ENCODE measurements at places on chromosomes 1 and 21.

DNA sequence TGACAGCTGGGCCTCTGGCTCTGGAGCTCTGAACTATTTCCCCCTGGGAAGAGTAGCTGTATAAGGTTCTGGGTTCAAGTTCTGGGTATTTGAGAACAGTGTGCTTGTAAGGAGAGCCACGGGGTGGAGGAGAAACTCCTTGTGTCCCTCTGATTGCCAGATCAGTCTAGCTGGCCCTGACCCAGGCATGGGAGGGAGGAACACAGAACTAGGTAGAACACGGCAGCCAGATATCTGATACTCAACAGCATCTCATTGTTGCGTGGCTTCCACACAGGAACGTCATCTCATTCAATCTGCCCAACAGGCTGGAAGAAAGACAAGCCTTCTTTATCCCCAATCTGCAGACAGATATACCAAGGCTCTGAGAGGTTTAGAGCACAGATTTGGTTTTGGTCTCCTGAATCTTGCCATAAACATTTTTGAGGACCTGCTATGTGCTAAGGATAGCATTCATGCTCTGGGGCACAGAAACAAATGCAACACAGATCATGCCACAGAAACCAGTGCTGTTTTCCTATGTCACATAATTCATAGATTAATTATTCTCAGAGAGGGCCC, 83.8 kb downstream of the PLXNA2 start:
- no peak for DNase-seq

GRCh38 chr1:41735631-41736260, 183.0 kb downstream of the HIVEP3 start:
- DNase-seq = no peak

DNA sequence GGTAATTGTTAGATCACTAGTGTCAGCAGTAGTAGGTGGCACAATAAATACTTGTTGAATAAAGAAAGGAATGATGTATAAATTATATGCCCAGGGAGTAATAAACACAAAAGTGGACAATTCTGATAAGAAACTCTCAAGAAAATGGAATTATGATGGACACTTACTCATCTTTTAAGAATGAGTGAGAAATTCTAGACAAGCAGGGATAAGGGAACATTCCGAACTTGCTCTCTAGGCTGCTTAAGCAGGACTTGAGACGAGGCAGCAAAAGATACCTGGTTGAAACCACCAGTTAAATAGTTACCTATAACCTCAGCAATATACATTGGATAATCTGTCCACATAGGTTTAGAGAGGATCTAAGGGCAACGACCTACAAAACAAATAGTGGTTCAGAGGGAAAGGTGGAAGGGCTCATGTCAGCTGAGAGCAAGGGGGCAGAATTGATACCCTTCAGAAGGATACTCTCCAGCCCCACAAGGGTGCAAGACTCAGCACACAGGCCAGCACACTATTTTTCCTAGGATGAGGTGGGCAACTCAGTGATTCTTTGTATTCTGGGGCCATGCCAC, 46.3 kb downstream of the XCL2 start:
- no peak for DNase-seq

GRCh38 chr1:218482683-218483082, 137.5 kb downstream of the TGFB2 start:
- DNase-seq = no peak

DNA sequence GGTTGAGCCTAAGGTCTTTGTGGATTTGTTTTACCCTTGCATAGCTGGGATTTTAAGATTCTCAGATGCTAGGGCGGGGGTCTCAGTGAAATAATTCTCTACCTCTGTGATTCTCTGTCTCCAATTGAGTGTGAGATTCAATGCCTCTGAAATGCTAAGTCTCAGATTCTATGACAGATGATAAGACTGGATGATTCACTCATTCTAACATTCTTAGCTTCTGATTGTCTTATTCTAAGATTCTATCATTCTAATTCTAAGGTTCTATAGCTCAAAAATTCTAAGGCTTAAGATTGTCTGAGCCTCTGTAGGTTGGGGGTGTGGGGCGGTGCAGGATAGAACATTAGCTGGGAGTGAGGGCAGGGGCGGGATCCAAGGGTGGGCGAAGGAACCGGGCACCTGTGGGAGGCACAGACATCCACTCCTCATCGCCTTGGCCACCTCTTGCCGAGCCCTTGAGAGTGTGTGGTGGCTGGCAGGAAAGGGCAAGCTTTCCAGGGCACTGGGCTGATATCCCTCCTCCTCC, 29.5 kb downstream of the ADGRB2 start:
- no peak for DNase-seq

DNA sequence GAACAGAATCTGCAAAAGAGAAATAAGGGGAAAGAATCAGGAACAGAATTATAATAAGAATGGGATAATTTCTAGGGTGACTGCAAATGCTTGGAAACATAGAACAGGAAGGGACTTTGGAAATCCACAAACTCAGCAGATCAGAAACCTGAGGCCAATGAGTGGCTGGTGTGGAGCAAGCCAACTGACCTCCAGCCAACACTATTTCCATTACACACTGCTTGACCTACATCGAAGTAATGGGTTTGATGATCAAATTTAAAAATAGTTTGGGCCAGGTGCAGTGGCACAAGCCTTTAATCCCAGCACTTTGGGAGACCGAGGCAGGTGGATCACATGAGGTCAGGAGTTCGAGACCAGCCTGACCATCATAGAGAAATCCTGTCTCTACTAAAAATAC, 284.9 kb downstream of the GRIK1 start:
- no peak for DNase-seq

DNA sequence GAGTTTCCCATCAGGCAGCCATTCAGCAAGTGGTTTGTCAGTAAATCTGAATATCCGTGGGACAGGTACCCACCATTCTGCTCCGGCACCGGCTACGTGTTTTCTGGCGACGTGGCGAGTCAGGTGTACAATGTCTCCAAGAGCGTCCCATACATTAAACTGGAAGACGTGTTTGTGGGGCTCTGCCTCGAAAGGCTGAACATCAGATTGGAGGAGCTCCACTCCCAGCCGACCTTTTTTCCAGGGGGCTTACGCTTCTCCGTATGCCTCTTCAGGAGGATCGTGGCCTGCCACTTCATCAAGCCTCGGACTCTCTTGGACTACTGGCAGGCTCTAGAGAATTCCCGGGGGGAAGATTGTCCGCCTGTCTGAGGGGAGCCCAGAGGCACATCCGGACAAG, 48.4 kb downstream of the B3GALT5 start:
- no peak for DNase-seq

DNA sequence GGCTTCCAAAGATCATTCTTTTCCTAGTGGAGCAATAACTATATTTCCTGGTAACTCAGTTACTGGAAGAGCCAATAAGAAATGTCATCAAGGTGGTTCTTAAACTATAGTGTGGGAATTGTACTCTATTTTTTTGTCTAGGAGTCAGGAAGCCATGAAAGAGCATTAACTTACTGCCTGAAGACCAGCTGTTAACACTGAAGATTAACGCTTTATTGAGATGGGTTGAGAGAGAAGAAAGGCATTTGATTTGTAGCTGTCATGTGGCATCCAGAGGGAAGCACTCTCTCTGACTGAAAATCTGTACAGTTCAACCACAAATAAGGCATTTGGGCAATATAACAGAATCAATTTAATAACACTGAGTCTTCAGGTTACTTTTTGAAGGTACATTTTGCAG, 76.0 kb downstream of the DNM3 start:
- no peak for DNase-seq

DNA sequence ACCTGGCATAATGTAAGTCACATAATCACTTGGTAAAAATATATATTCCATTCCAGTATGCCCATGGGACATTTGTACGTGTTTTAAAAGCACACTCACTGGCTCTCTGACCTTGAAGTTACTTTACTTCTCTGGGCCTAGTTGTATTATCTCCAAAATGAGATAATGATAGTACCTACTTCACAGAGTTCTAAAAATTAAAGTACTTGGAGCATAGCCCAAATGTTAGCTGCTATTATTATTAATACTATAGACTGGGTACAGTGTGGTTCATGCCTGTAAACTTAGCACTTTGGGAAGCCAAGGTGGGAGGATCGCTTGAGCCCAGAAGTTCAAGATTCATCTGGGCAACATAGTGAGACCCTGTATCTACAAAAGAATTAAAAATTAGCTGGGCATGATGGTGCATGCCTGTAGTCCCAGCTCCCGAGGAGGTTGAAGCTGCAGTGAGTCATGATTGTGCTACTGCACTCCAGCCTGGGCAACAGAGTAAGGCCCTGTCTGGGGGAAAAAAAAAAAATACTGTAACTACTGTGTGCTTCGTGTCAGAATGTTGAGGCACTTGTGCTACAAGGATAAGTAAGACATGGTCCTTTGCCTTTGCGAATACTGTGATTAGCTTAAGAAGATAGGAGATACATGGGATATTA, 45.7 kb downstream of the TDRD5 start:
- DNase-seq = no peak

GRCh38 chr1:227372726-227373130, 54.4 kb upstream of the CDC42BPA start:
- peak; percentile 67 for DNase-seq

- DNase-seq = no peak
Observed at GRCh38 chr1:27668121-27668807, 3.7 kb downstream of the IFI6 start.

GRCh38 chr1:80450711-80451110, 1350.0 kb upstream of the ADGRL2 start:
- no peak for DNase-seq

DNA sequence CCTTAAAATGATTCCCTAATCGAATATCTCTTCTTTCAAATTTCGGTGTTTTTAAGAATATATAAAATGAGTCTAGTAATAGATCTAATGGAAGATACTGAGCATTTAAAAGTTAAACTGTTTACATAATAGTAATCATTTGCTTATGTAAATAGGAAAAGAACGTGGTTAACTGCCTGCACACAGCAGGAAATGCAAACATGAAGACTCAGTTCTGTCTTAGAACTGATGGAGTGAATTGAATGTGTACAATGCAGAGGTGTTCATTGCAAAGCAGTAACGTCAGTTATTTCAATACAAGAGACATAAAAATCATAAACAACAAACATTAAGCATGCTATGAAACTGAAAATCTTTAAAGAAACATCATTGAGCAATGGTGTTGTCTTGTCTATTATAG, 359.4 kb upstream of the ADAMTS5 start:
- DNase-seq = no peak

- no peak for DNase-seq
Observed at GRCh38 chr1:245803666-245804037, 648.9 kb downstream of the KIF26B start.

DNA sequence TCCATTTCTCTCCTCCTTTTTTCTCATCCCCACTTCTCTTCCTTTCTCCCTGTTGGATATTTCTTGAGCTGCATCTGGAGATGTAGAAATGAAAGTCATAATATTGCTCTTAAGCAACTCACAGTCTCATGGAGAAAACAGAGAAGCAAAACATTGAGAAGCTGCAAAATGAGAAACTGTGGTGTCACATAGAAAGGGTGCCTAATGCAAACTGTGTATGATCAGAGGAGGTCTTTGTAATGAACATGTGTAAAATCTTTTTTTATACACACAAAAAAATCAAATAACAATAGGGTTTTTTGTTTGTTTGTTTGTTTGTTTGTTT, 11.8 kb upstream of the SLAMF7 start:
- no peak for DNase-seq

DNA sequence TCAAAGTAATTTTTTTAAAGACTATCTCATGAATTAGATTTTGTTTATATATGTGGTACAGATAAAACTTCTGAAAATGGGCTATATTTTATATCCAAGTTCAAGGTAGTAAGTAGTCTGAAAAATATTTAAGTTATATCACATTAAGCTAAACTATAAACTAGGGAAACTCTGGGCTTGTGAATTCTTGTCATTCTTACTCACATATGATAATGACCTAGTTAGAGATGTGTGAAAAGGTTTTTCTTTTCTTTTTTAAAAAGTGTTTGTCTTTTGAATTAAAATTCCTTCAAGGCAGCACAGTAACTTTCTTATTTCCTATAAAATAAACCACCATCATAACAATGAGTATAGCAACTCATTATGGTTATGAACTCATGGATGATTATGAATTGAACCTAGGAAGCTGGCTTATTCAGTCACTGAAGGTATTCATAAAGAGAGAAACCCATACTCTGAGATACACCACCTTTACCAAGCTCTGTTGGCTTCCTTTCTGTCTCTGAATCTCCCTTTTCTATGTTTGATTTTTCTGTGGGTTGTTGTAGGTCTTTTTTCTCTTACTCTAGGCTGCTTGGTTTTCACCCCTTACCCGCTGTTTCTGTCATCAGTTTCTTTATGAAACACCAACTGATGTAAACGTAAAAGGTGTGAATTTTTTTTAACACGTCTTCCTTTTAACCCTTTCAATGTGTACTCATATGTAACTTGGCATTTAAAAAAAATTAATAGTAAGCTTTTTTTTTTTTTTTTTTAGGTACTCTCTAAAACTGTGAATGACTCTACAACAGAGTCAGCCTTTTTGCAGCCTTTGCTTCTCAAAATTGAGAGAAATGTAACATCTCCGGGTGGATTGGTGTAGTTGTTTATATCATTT, 25.2 kb downstream of the IL12RB2 start:
- no peak for DNase-seq

- DNase-seq = peak; percentile 50
Observed at GRCh38 chr1:237864338-237865244, 26.1 kb downstream of the ZP4 start.

Measured in MG63 (cell line).